ENCODE measurements at places on chromosomes 1 and 21.

GRCh38 chr1:210754878-210755665, 378.9 kb downstream of the KCNH1 start:
- no peak for DNase-seq

DNA sequence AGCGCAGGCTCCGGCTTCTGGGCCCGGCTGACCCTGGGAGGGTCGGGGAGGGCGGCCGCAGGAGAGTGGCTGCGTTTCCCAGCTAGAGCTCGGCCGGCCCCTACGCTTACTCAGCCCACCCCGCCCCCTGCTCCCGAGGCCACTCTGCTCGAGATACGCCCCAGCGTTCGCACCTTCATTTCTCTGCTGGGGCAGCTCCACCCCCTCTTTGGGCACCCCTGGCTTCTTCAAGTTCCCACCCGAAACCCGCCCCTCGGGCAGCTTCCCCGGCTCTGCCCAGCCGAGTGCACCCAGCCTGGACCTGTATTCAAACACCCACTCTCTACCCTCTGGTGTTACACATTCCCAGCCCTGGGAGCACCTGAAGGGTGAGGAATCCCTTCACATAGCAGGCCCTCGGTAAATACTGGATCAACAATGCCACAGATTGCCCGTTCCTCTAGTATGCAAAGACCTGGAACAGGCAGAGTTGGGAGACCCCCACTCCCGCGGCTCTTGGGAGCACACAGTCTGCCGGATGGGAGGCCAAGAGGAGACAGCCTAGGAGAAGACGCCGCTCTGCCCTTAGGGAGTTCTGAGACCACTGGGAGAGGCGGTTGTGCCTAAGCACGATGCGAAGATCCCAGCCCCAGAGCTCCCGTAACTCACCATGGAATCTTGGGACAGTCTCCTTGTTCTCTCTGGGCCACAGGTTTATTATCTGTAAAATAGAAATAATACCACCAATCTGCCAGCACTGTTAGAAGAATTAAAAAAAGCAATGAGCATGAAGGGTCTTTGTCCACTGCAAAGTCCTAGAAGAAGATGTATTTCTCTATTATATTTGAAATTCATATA, 566 bp upstream of the PAQR7 start:
- DNase-seq, result peak; percentile 19

DNA sequence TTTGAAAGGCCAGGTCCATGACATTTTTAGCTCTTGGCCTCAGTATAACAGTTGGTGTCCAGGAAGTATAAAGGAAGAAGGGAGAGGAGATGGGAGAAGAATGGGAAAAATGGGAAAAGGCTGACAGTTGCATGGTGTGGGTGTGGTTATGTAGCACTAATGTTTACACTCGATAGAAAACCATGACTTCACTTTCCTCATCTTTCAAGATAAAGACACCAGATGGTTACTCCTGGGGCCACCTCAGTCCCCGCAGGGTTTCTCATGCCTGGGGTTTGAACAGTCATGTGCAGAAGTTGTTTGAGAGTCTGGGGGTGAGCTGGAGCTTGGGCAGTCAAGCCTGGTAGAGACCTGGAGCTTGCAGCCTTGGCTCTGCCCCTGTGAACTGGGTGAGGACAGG, 7.9 kb downstream of the PGBD2 start:
- no peak for DNase-seq

DNA sequence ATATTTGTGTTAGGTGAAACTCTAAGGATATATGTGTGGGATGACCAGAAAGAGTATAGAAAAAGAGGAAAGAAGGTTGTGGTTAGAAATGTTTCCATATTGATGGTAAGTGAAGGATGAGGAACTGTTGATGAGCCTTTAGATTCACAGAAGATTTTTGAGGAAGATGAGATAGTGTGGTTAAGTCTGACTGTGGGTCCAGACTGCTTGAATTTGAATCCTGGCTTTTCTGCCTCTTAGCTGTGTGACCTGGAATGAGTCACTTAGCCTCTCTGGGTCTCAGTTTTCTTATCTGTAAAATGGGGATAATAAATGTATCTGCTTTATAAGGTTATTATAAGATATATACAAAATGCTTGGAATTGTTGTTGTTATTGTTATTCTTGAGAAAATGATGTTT, 27.5 kb downstream of the RGL1 start:
- DNase-seq, result no peak

GRCh38 chr1:170010443-170010842, 64.1 kb downstream of the KIFAP3 start:
- DNase-seq, result no peak

DNA sequence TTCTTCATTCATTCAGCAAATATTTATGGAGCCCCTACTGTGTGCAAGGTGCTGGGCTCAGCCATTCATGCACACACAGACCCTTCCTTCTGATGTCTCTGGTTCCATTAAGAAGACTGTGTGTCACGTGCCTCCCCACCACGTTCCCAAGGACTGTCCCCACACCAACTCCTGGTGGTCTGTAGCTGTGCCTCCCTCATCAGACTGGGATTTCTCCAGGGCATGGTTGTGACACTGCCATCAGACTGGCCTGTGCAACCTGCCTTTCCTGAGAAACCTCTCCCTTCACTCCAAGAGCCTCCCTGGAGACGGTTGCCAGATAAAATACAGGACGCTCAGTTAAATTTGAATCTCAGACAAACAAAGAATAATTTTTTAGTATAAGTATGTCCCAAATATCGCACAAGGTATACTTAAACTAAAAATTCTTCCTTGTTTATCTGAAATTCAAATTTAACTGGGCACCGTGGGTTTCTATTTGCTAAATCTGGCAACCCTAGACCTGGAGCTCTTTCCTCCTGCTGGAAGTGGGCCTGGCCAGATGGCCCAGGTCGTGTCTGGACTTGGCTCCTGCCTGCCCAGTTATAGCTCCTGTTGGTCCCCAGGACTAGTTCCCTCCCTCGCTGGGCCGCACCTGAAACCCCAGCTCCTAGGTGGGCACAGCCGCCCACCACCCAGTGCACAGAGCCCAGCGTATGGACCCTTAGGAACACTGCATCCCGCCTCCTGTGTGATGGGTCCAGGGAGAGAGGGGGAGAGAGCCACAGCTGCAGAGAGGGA, 76.9 kb downstream of the RAP1GAP start:
- no peak for DNase-seq

DNA sequence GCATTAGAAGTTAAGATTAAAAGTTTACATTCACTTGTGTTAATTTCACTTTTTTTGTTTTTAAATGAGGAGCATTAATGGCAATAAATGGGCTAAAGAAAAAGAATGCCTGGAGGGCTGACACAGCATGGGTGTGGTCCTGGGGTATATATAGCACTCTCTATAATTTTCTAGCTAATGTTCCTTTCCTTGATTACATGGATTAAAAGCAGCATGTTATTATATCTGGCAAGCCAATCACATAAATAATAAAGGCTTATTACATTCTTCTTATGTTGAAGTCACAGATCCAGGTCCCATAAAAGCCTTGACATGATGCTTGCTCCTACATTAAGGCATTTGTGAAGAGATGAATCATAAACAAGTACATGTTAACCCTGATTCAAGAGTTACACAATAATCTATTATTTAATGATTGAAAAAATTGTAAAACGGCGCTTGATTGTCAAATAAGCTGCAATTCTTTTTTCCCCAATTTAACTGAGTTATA, 91.4 kb downstream of the LYPLAL1 start:
- no peak for DNase-seq
